ENCODE measurements at places on chromosomes 7 and 10. TPM values are rescaled to one million over a fixed set of nuclear protein-coding genes. Genes with fewer than 3 reads are reported as not detected.

CLDN3 gene
- total RNA-seq = 13.6 TPM

- no peak for DNase-seq
Observed at GRCh38 chr7:117036053-117036669, 82.9 kb downstream of the ST7 start.

EZH2 gene
- 19.2 TPM for total RNA-seq

PLXNA4 gene
- total RNA-seq = 13.6 TPM

DNA sequence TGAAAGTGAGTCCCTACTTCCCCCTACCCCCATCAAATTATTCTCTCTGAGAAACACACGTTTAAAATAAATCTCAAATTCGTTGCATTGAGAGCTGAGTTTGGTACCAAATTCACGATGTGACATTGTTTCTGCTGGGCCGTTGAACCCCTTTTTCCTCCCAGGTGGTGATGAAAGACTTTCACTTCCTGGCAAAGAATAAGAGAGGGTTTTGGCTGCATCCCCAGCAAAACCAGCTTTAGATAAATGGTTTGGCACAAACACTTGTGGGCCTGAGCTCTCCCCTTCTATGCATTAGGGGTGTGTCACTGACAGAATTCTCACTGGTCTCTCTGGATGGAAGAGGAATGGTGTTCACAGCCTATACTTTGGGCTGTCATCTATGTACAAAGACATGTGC, 8.8 kb upstream of the DNTT start:
- DNase-seq = no peak

TMEM140 gene
- total RNA-seq = 0.68 TPM

- DNase-seq = no peak
Observed at GRCh38 chr7:146004805-146005204, 111.8 kb upstream of the CNTNAP2 start.

DNA sequence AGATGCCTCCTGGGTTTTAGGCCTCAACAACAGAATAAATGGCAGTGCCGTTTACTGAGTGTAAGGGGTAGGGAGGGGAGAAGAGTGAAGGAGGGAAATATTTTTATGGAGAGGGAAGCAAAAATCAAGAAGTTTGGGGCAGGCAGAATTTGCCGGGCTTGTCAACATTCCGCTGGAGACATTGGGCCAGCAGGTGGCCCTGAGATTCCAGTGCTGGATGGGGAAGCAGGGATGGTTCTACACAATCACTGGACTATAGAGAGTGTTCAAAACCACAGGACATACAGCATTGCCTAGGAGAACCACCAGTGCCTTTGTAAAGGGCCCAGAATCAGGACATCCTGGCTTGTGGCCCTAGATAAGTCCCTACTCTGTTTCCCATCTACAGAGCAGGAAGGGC, 598.6 kb upstream of the MGMT start:
- peak; percentile 37 for DNase-seq

DNA sequence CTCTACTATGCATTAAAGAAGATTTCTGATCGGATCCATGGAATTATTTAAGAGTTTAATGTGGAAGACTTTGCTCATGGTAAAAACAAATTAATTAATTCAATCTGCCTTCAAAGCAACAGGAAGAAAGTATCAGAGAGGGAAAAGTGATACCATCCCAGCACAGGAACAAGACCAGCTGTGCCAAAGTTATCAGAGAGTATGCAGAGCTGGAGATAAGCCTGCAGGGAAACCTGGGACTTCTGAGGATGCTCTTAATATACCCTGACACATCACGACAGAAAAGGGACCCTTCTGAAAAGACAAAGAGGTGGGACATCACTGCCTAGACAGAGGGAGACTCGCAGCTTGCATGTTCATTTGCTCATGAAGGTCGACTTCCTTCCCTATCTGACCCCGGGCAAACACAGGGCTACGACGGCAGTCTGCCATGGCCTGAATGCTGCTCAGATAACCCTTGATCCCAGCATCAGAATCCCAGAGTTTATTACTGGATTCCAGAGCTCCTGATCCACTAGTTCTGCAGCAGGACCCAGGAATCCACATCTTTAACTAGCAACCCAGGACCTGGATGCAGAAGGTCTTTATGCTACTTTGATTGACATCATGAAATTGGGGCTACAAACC, 29.5 kb downstream of the FAM171A1 start:
- no peak for DNase-seq

NACAD gene
- total RNA-seq = 7.3 TPM

NXPH1 gene
- total RNA-seq = 0.29 TPM

DNA sequence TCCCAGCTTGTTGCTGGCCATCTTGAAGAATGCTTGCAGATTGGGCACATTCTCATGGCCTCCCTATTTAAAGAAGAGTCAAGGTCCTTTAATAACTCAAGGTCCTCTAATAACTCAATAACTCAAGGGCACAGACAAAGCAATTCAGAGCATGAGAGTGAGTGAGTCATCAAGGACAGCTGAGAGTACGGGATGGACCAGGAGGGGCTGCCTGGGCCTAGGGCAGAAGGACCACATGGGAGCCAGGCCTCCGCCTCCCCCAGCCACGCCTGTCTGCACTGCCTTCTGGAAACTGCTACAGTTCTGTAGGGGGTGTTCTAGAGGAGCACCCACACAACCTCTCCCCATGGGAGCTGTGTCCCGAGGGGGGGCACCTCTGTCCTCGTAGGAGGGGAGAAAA, 48.9 kb downstream of the ZNF503 start:
- no peak for DNase-seq

LRRC61 gene
- 13.0 TPM for total RNA-seq

NKX2-3 gene
- not detected for total RNA-seq

DNA sequence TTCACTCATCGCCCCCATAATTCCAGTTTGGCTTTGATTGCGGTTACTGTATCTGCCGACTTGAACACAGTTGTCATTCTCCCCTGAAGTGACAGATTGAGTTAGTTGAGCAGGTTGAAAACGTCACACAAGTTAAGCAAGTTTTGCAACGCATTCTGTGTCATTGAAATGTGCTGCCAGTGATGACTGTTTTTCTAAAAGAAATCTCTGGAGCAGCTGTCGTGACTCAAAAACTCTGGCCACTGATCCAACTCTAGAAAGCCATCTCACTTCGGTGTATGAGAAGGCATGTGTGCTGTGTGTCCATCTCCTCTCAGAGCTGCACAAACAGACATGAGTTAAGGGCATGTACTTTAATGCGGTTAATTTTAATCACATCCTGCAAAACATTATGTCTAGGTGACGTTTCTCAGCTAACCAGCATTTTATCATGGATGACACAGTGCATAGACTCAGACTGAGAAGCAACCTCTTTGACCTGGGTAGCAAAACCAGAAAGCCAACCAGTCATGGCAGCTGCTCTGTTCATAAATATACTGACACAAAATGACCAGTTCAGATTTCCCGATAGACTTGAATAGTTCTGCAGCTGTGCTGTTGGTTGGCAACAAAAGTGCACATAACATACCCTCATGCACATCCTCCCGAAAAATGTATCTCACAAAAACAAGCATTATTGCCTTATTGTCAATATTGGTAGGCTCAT, 69.3 kb downstream of the CSTF2T start:
- no peak for DNase-seq

GRCh38 chr10:14608381-14609001, 166.2 kb downstream of the FAM107B start:
- DNase-seq = no peak

FKBP6 gene
- total RNA-seq = not detected

GRCh38 chr10:16363741-16364140, 73.1 kb upstream of the PTER start:
- DNase-seq = no peak

DNA sequence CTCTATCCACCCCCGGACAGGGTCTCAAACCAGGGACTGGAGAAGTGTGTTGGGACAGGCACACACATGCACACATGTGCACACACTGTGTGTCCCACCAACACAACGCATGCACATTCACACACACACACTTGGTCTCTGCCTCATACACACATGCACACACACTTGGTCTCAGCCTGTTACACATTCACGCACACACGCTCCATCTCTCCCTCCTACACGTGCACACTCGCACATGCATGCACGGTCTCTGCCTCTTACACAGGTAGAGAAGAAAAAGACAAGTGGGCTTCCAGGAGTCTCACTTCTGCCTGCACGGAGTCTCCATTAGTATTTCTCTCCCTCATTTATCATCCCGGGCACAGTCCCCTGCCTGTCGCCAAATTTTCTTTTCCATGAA, 171.2 kb downstream of the EBF3 start:
- no peak for DNase-seq

OPN1SW gene
- total RNA-seq = not detected

TRIM74 gene
- not detected for total RNA-seq

ERCC6 gene
- total RNA-seq = 36.9 TPM

- DNase-seq = no peak
Observed at GRCh38 chr10:89503151-89503550, 32.2 kb downstream of the SLC16A12 start.

DNA sequence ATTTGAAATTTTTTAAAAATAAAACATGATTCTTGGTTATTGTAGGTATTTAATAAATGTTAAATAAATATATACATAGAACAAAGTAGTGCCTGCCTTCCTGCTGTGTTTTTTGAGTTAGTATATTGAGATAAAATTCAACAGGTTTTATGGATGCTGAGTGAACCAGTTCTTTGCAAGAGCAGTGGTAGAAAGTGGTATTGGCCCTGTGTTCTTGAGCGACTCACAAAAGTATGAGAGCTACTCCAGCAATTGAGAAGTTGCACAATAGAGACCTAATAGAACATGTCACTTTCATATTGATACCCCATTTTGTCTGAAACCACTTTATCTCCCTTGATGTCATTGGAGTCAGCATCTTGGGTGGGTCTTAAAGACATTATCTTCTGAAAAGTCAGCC, 32.6 kb upstream of the GJD4 start:
- DNase-seq = no peak

PRTFDC1 gene
- total RNA-seq = 22.9 TPM

- DNase-seq = no peak
Observed at GRCh38 chr7:36880108-36880507, 155.8 kb upstream of the AOAH start.

DNA sequence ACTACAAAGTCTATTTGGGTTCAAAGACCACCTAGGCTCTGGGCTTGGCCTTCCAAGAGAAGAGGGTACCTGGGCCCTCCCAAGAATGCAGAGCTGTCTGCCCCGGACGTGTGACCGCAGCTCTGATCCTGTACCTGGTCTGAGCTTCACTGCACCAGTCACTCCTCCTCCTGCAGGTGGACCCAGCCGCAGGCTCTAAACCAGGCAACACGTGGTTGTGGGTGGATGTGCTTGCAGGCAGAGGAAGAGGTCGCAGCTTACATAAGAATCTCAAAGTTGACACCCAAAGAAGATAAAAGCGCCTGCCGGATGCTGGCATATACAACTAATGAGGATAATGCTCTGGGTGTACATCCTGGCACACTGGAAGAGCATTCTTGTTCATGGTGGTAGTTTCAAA, 9.4 kb upstream of the PFKP start:
- no peak for DNase-seq

GRCh38 chr10:132471125-132471451, 66.5 kb upstream of the INPP5A start:
- DNase-seq = no peak

DNA sequence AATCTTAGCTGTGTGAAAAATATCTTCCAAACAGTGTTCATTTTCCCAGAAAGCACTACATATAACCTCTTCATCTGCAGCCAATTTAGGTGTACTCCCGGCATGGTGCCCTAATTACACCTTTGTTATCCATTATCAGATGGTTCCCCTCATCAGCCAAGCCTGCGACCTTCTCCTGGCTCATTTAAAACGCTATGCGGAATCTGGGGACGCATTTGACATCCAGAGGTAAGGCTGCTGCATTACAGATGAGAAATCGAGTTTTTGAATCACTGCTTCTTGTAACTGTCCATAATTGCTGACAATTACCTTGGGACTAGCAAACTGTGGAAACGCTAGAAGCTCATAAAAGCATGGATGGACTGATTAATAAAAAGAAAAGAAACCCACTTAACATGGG, 109.5 kb downstream of the PARP12 start:
- DNase-seq = no peak

DNA sequence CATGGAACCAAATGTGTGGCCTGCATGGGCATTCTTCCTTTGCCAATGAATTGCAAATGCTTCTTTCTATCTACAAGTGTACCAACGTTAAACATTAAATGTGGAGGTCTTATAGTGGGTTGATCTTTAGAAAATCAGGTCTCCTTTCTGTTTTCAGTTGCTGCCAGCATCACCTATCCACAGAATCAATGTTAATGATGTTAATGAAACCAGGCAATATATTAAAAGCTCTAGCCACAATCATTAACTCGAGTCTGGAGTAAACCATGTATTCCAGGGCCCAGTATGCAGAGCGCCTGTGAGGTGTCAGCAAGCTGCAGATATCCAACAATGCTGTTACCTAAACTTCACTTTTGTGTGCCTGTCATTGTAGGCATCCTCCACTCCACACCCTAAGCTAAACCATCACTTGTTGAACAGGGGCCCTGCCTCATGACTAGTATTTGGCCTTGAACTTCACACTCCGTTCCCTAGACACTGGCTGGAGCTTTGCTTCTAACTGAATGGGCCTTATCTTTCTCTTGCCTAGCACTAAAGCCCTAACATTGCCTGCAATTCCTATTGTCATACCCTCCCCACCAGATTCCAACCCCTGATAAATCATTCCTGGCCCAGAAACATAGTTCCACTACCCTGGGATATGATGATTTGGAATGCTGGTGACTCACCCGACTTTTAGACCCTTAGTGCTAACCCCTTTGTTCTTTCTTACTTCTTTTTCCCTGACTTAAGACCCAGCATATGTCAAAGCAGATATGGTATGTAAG, 24.3 kb upstream of the ITGB8 start:
- no peak for DNase-seq

ITPRID1 gene
- 0.07 TPM for total RNA-seq

ELMO1 gene
- 29.4 TPM for total RNA-seq

DNA sequence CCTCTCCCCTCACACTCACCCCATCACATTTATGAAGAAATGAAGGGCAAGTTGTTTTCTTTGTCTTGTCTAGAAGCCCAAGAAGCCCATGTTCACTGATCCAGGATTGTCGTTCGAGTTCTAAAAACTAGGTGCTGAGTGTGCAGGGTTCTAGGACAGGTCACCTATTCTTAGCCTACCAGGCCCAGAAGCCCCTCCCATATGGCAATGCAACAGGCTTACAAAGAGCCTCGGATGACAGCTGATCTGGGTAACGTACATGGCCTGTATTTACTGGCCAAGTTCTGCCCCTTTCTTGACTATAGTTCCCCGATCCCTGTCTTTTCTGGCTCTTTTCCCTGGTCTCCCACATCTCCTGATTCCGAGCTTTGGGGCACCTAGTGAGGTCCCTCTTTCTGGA, 160.9 kb downstream of the FZD1 start:
- DNase-seq = no peak

DNA sequence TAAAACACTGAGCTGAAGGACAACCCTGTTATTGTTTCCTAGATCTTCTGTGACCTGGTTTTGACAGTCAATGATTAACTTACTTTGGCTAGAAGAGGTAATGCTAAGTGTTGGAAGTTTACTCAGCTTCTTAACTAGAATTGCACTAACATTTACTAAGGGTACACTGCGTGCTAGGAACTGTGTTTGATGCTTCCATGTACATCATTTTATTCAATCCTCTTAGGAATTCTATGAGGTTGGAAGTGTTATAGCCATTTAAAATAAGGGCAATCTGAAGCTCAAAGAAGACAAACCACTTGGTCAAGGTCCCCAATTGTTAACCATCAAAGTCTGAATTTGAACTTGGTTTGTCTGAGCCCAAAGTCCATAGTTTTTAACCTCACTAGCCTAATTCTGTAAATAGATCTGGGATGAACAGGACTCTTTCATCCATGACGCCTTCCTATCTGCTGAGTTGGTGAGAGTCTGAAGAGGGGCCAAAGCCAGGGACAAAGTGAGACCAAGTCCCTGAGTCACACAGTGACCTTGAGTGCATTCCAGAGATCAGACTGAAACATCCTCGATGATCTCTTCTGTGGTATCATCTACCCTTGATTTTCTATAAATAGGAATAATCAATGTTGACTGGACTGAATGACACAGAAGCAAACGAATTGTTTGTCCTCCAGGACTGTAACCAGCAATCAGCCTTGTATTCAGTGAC, 29.2 kb upstream of the ZNRF2 start:
- DNase-seq = no peak

All from type B pancreatic cell (in vitro differentiated cells).